Stimulated activated CD4-positive, alpha-beta T cell treated with anti-CD3 and anti-CD28 coated beads, Interleukin-15, amount 100 ng/mL, for 24 hours (primary cell): ENCODE measurements at places on chromosomes 2 and 18.

DNA sequence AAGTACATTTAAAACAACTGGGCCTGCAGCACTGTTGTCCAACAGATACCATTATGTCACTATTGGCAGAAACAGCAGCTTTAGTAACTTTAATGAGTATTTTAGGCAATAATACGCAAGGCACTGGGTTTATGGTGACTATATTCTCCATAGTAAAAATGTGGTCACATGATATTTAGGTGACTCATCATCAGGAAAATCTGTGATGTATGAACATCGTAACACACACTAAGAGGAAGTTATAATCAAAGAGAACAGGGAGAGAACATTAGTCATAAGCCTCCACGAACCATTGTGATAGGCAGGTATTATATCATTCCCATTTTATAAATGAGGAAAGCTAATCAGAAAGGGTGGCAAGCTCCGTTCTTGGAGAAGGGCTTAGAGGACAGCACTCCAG is 36.9 kb downstream of the RAPH1 start:
- no peak for DNase-seq

DNA sequence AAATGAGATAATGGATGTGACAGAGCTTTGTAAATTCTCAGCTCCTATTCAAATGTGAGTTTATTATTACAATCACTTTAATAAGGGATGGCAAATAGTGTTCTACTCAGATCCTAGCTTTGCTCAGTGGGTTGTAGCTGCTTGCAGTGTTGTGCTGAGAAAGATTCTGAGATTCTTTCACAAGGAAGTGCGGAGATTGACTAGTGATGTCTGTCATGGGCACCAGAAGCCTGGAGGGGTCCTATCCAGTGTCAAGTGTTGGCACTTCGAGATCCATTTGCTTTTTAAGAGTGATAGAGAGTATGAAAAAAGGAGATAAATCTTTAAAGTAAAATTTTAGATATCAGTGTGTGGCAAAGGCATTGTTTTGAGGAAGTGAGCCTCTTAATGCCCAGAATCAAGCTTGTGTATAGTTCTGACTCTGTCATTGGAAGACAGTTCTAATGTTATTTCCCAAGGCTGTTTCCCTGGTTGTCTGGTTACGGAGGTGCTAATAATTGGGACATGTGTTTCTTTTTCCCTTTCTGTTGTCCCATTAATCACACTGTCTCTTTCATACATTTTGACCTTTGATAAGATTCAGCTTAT is 181.7 kb upstream of the SPRED2 start:
- no peak for DNase-seq

DNA sequence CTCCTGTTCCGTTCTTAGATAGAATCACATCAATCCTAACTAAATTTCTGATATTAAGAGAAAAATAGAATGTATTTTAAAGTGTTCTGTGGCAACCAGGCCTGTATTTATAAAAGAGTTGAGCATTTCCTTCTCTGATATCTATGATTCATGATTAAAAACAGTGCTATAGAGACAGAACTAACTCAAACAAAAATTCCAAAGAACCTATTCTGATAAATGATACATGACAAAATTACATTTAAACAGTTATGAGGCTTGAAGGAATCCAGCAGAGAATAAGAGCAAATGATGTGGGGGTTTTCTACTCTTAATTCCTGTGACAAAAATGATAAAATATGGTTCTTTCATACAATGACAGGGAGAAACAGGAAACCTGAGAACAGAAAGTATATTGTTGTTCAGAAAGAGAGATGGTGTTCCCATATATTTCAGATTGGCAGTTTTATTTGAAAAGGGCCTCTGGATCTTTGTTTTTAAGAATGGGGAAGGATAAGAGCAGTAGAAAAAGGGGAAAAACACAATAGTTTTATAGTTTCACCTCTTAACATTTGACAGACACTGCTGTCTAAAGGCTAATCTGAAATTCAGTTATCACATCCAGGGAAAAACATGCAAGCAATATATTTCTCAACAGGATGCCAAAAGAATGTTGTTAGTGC is 944.3 kb downstream of the LRP1B start:
- DNase-seq = no peak

DNA sequence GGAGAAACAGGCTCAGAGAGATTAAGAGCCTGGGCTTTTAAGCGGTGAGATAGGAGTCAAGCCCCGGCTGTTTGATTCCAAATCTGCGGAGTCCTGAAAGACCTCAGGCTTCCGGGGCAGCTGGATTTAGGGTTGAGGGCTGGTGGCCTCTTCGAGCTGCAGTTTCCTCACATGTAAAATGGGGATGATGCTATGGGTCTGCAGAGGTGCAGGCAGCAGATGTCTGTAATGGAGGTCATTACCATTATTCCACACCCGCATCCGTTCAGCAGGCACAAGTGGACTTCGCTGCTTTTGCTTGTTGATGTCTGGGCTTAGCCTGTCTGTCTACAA is 175.6 kb upstream of the HS6ST1 start:
- DNase-seq = no peak

GRCh38 chr2:150426724-150427123 is 60.7 kb downstream of the RND3 start:
- DNase-seq = no peak

GRCh38 chr2:45024600-45025291 is 15.5 kb upstream of the SIX2 start:
- DNase-seq = no peak

DNA sequence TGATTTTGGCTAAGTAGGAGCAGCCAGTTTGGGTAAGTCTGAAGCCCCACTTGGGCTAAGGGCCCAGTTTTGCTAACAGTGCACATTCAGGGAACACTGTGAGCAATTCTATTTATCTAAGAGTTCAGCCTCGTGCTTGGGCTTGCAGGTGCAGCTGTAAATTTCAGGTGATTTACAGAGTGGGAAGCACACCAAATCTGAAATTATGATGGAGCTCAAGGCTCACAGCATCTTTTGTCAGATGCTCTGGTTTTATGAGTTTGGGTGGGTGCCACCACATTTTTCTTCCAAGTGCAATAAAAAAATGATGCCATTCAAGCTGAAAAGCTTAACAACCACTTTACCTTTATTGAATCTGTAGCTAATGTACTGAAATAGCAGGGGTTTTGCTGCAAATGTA is 671.2 kb downstream of the LRRTM4 start:
- DNase-seq = no peak
